CD14-positive monocyte (primary cell): ENCODE measurements at places on chromosomes 2 and 18. TPM values are rescaled to one million over a fixed set of nuclear protein-coding genes. Genes with fewer than 3 reads are reported as not detected.

- H3K36me3 ChIP-seq, result peaks cover 100% of the 10 kb centered on the region
- peak overlapping the region; percentile 15 for H3K27ac ChIP-seq
- no peak for DNase-seq
- no peaks in the 10 kb centered on the region for H3K27me3 ChIP-seq
- H3K4me1 ChIP-seq, result no peaks in the 10 kb centered on the region
Observed at GRCh38 chr2:160278101-160278878, 78.2 kb upstream of the ITGB6 start.

GRCh38 chr18:44679914-44680272, 795 bp upstream of the SETBP1 start:
- H3K4me3 ChIP-seq, result peak overlapping the region; percentile 79
- DNase-seq, result peak; percentile 44
- H3K27ac ChIP-seq, result no peak overlapping the region
- H3K4me1 ChIP-seq, result peaks cover 8% of the 10 kb centered on the region

The CFC1 gene
- not detected for polyA plus RNA-seq

The FSHR gene
- polyA plus RNA-seq, result not detected

GRCh38 chr2:203822240-203822639, 45.3 kb upstream of the CTLA4 start:
- no peak overlapping the region for H3K4me3 ChIP-seq
- DNase-seq, result no peak
- no peaks in the 10 kb centered on the region for H3K27me3 ChIP-seq
- H3K36me3 ChIP-seq, result no peaks in the 10 kb centered on the region
- peaks cover 8% of the 10 kb centered on the region for H3K4me1 ChIP-seq

GRCh38 chr2:4324531-4324930, 621.2 kb downstream of the DCDC2C start:
- H3K4me1 ChIP-seq, result no peaks in the 10 kb centered on the region
- H3K27me3 ChIP-seq, result no peaks in the 10 kb centered on the region
- H3K27ac ChIP-seq, result no peak overlapping the region

GRCh38 chr18:62420151-62420512, 95.0 kb downstream of the TNFRSF11A start:
- H3K36me3 ChIP-seq, result no peaks in the 10 kb centered on the region
- peak; percentile 70 for DNase-seq
- no peaks in the 10 kb centered on the region for H3K27me3 ChIP-seq

GRCh38 chr2:11622611-11623010, 47.4 kb downstream of the NTSR2 start:
- no peaks in the 10 kb centered on the region for H3K4me1 ChIP-seq
- peaks cover 2% of the 10 kb centered on the region for H3K27me3 ChIP-seq

The NHEJ1 gene
- 8.9 and 12.6 TPM in 2 replicates for polyA plus RNA-seq

DNA sequence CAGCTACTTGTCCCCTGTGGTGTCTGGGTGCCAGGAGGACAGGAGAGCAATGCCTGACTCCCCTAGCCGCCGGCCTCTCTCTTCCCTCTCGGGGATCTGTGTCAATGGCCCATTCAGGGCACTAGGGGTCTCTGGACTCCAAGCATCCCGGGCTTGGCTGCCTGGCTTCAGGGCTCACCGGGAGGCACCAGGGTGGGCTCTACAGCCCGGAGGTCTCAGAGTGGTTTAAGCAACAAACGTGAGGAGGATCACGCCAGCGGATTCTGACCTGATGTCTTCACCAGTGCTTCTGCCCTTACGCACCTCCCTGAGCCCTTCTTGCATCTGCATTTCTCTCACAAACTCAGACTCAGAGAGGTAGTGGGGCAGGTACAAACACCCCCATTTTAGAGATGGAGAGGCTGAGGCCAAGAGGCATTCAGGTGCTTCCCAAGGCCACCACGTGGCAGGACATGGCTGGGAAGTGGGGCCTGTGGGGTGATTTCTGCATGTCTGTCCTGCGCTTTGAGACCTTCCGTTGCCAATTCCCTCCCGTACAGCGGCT, 243.0 kb downstream of the CELF4 start:
- H3K27me3 ChIP-seq, result no peaks in the 10 kb centered on the region
- H3K27ac ChIP-seq, result no peak overlapping the region
- DNase-seq, result no peak
- no peak overlapping the region for H3K4me3 ChIP-seq

- no peak overlapping the region for H3K4me3 ChIP-seq
- no peaks in the 10 kb centered on the region for H3K27me3 ChIP-seq
- no peak for DNase-seq
- no peaks in the 10 kb centered on the region for H3K4me1 ChIP-seq
Observed at GRCh38 chr2:166257859-166258258, 117.9 kb downstream of the SCN9A start.

GRCh38 chr2:207412787-207413310, 116.9 kb upstream of the CREB1 start:
- H3K27me3 ChIP-seq, result no peaks in the 10 kb centered on the region
- no peak overlapping the region for H3K4me3 ChIP-seq
- no peak overlapping the region for H3K27ac ChIP-seq
- H3K4me1 ChIP-seq, result no peaks in the 10 kb centered on the region
- no peaks in the 10 kb centered on the region for H3K36me3 ChIP-seq
- no peak for DNase-seq

DNA sequence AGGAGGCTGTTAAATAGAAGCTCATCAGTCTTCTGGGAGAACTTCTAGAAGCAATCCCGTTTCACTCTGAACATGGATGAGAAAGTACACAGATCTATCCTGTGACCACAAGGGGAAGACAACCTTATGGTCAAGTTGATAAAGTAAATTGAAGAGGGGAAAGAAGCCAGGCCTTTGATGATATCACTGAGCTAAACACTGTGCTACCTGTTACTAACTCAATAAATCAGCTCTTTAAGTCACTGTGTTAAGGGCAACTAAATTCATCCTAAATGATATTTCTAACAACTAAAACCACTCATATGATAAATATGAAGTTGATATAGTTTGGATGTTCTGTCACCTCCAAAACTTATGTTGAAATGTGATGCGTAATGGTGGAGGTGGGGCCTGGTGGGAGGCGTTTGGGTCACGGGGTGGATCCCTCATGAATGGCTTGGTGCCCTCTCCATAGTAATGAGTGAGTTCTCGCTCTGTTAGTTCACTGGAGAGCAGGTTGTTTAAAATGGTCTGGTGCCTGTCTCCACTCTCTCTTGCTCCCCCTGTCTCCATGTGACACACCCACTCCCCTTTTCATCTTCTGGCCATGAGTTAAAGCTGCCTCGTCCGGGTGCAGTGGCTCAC, 23.6 kb downstream of the OLA1 start:
- H3K27ac ChIP-seq, result no peak overlapping the region
- no peak for DNase-seq
- H3K27me3 ChIP-seq, result no peaks in the 10 kb centered on the region
- H3K36me3 ChIP-seq, result peaks cover 87% of the 10 kb centered on the region

DNA sequence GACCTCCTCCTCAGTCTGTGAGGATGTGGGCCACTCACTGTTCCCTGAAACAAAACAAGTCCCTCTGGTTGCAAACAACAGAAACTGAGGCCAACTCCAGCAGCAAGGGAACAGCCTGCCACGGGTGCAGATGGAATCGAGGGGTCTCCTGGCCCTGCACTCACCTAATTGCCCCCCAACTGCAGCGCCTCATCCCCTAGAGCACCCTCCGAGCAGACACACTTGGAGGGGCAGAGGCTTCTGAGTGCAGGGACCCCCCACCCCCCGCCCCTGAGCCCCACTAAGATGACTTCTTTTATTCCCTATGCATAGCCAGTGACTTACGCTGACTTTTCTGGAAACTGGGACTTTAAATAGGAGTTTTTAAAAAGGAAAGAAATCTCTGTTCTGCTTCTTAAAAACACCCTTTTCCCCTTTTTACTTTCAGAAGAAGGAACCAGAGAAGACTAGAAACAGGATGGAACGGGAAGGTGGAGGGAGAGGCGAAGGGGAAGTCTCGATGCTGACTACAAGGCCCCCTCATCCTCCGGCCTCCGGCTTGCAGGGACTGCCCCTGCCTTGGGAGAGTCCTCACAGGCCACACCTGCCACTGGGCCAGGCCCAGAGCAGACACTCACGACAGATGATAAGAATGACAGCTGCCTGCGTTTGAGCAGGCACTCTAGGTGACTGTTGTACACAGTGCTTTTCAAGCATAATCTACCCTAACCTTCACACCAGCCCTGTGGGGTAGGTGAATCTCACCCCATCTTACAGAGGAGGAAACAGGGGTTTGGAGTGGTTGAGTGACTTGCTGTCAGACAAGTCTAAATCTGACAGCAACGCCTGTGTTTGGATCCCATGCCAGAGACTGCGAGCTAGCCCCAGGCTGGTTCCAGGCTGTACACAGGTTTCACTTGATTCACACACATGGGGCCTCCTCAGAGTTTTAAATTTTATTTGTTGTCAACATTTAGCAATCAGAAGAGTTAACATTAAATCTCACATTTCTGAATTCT, 28.2 kb upstream of the BIN1 start:
- H3K4me3 ChIP-seq, result peak overlapping the region; percentile 43
- no peaks in the 10 kb centered on the region for H3K36me3 ChIP-seq
- H3K27me3 ChIP-seq, result no peaks in the 10 kb centered on the region
- no peak overlapping the region for H3K27ac ChIP-seq

DNA sequence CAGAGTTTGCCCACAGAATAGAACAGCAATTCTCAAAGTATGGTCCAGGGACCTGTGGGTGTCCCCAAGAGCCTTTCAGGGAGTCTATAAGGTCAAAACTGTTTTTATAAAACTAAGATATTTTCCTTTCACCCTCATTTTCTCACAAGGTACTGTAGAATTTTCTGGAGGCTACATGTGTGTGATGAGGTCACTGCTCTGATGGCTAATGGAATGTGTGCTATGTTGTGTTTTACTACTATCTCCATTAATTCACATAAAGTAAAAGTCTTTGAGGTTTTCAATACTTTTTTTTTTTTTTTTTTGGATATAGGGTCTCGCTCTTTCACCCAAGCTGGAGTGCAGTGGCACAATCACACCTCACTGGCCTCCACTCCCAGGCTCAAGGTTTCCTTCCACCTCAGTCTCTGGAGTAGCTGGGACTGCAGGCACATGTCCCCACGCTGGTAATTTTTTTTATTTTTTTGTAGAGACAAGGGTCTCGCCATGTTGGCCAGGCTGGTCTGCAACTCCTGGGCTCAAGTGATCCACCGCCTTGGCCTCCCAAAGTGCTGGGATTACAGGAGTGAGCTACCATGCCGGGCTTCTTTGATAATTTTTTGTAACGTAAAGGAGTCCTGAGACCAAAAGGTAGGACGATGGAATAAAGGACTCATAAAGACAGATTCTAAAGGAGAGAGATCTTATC, 1.8 kb downstream of the TRABD2A start:
- no peaks in the 10 kb centered on the region for H3K36me3 ChIP-seq
- H3K4me3 ChIP-seq, result peak overlapping the region; percentile 77
- DNase-seq, result no peak
- peaks cover 22% of the 10 kb centered on the region for H3K4me1 ChIP-seq

The EVX2 gene
- polyA plus RNA-seq, result not detected

The OR6B2 gene
- polyA plus RNA-seq, result not detected

DNA sequence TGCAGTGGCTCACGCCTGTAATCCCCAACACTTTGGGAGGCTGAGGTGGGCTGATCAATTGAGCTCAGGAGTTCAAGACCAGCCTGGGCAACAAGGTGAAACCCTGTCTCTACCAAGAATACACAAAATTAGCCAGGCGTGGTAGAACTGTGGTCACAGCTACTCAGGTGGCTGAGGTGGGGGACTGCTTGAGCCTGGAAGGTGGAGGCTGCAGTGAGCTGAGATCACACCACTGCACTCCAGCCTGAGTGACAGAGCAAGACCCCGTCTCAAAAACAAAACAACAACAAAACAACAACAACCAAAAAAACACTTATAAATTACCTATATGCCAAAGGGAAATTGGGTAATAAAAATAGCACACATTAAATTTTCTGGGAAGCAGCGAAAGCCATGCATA, 141.6 kb downstream of the HDAC4 start:
- peak overlapping the region; percentile 58 for H3K4me3 ChIP-seq
- no peaks in the 10 kb centered on the region for H3K36me3 ChIP-seq
- no peak for DNase-seq
- H3K27me3 ChIP-seq, result no peaks in the 10 kb centered on the region
- peaks cover 98% of the 10 kb centered on the region for H3K4me1 ChIP-seq

DNA sequence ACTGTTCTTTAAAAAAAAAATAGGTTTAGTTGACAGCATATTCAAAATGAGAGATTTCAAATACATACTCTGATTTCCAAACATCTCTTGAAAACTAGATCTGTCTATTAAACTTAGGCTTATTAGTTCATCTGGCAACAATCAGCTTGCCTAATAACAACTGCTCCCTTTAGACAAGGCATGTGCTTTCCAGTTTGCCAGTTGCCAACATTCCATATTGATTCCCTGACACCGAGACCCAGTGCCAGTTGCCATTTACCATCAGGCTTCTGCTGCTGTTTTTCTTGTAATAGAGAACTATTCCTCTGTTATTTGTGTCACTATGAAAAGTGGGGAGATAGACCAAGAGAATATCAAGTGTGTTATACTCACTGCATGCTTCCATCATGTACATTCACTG, 256.0 kb downstream of the C1D start:
- H3K36me3 ChIP-seq, result no peaks in the 10 kb centered on the region
- H3K27me3 ChIP-seq, result no peaks in the 10 kb centered on the region
- H3K27ac ChIP-seq, result no peak overlapping the region
- no peaks in the 10 kb centered on the region for H3K4me1 ChIP-seq

- no peak for DNase-seq
- H3K4me3 ChIP-seq, result no peak overlapping the region
- no peak overlapping the region for H3K27ac ChIP-seq
- no peaks in the 10 kb centered on the region for H3K27me3 ChIP-seq
Observed at GRCh38 chr18:74525741-74526140, 8.6 kb upstream of the CNDP1 start.

DNA sequence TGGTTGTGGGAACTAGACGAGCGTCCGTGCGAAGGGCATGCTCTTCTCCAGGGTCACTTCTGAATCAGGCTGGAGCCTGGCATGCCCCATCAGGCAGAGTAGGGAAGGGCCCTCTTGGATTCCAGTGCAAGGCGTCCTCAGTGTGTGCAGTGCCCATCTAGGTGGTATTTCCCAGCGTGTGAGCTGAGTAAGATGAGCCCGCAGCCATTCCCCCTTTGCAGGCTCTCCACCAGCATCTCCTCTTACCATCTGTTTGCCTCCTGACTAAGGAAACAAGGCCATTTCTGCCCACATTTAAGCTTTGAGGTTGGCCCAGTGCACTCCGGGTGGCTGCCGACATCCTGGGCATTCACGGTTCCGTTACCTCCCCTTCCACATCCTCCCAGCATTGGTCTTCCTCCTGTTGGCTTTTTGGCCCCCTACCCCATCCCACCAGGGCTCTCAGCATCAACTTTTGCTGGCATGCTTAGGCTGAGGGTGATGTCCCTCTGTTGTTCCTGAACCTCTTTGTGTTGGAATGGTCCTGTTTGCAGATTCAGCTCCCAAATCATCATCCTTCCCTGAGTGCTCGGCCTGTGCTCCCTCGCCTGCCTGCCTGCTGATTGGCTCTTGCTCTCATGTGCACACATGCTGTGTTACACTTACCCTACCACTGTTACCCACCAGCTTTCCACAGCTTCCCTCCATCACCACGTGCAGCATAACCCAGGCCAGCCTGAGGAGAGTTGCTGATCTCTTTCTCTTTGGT, 11.8 kb downstream of the CEP68 start:
- no peak overlapping the region for H3K4me3 ChIP-seq
- H3K36me3 ChIP-seq, result peaks cover 6% of the 10 kb centered on the region
- H3K27me3 ChIP-seq, result no peaks in the 10 kb centered on the region
- H3K27ac ChIP-seq, result no peak overlapping the region
- no peak for DNase-seq
- peaks cover 40% of the 10 kb centered on the region for H3K4me1 ChIP-seq

GRCh38 chr2:239147376-239147775, 253.4 kb downstream of the HDAC4 start:
- no peaks in the 10 kb centered on the region for H3K27me3 ChIP-seq
- no peaks in the 10 kb centered on the region for H3K4me1 ChIP-seq
- no peak overlapping the region for H3K4me3 ChIP-seq
- H3K27ac ChIP-seq, result no peak overlapping the region
